ENCODE measurements at places on chromosomes 4 and X. TPM values are rescaled to one million over a fixed set of nuclear protein-coding genes. Genes with fewer than 3 reads are reported as not detected.

The NAA11 gene
- total RNA-seq: not detected

The TLR6 gene
- 5.8 TPM for total RNA-seq

DNA sequence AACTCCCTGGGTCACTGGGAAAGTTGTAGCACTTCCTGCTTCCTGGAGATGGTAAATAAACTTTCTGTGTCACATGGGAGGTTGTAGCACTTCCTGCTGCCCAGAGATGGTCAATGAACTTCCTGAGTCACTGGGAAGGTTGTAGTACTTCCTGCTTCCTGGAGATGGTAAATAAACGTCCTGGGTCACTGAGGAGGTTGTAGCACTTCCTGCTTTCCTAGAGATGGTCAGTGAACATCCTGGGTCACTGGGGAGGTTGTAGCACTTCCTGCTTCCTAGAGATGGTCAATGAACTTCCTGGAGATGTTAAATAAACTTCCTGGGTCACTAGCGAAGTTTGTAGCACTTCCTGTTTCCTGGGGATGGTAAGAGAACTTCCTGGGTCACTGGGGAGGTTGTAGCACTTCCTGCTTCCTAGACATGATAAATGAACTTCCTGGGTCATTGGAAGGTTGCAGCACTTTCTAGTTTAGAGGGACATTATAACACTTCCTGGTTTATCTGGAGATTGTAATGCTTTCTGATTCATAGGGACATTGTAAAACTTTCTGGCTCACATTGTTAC is 62.3 kb upstream of the CD99 start:
- no peak for DNase-seq

The SPOCK3 gene
- 1.3 TPM for total RNA-seq

DNA sequence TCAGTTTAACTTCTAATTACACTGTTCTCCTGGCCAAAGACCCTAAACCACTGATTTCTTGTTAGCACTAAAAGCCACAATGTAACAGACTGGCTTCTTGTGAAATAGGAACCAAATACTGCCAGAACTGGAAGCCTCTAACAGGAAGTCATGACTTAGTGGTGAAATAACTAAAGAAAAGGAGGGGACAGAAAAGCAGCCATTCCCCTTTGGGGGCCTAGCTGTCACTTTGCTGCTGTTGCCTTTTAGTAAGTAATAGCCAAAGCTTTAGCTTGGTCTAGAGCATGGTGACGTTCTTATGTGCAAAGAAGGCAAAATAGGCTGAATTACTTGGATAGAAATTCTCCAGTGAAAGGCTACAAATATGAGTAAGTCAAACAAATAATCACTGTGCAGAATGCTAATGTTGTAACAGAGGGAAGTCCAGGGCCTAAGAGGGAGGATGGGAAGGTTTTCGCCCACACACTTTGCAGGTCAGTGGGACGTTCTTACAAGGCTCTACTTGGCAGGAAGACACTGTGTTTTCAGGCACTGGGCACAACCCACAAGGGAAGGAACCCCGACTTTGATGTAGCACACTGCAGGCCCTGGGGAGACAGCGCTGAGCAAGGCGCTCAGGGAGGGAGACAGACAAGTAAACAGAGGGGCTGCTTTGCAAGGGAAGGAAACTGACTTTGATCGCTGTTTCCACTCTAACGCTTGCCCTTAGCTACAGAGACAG is 16.7 kb downstream of the GAB3 start:
- DNase-seq: peak; percentile 40

DNA sequence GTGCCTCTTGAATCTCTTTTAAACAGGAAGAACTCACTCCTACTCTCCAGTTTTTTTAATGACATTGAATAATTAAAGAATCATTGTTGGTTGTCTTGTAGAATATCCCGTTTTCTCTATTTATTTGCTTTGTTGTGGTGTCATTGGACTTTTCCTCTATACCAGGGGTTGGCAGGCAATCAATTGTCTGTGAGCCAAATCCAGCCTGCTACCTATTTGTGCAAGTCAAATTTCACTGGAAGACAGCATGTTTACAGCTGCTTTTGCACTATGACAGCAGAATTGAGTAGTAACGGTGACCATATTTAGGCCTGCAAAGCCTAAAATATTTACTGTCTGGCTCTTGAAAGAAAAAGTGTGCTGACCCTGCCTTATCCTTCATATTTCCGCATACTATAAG is 34.8 kb downstream of the POLA1 start:
- no peak for DNase-seq

- no peak for DNase-seq
Observed at GRCh38 chr4:10098780-10099160, 17.8 kb downstream of the WDR1 start.

Measured in uterus (tissue), 4 donors.